ENCODE measurements at places on chromosomes 4 and X.

DNA sequence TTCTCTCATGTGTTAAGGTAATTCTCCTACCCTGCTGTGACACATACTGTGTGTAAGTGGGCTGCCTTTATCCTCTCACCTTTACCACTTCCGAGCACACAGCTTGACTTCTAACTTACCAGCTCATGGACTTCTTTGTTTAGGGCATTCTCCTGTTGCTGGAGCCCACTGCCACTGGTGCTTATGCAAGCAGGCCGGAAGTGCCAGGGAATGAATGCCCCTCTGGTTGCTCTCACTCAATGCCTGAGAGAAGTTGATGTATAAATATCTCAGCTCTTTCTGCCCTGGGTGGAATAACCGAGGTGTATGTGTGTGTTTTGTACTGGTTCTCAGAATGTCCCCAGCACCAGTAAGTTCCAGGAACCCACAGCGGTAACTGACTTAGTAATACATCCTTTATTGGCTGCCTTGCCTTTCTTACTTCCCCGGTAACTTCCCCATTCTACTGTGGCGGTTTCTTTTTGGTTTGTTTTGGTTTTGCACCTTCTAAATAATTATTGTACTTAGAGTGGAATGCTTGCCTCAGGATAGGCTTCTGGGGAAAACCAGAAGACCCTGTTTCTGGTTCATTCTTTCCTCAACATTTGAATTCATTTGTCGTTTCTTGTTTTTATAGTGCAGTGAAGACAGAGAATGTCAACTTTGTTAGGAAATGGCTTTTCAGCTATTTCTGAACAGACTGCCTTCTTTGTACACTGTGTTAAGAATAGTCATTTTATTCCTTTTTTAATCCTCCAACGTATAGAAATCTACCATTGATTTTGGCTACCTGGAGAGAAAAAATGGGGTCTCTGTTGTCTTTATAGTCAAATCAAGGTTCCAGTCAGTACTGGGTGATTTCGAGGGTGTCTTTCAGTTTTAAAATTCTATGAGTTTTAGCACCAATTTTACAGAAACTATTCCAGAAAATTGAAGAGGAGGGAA is 45.4 kb downstream of the CXorf58 start:
- peak; percentile 73 for DNase-seq

GRCh38 chrX:153450949-153451277 is 5.1 kb upstream of the TREX2 start:
- DNase-seq = no peak

DNA sequence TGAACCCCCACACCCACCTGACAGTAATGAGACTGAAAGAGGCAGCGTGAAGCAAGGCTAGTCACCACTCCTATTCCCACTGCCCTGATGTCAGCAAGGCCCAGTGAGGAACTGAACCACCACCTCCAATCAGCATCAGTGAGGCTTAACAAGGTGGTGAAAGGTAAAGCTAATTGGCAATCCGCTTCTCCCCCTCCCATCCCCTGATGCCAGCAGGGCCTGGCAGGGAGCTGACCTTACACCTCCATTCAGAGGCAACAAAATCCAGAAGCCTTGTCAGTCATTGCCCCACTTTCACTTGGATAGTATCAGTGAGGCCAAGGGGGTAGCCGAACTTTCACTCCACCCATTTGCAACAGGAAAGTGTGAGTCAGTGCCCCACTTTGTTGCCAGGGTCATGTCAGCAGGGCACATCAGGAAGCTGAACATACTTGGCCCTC is 60.8 kb downstream of the AWAT2 start:
- no peak for DNase-seq

DNA sequence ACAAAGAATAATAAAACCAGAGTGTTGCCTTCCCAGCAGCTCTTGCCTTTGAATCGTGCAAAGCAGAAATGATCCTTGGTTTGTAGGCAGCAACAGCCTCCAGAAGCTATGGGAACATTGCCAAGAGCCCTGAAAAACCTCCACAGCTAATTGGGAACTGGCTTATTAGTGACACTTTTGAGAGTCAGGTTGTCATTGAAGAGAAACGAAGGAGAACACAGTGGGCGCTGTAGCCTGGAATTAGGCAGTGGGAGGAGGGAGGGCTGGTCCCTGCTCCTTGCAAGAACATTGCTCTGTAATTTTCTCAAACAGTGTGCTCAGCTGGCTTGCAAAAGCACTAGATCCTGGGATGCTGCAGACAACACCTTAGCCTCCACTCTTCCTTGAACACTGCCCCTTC is 331.5 kb upstream of the EMCN start:
- no peak for DNase-seq

DNA sequence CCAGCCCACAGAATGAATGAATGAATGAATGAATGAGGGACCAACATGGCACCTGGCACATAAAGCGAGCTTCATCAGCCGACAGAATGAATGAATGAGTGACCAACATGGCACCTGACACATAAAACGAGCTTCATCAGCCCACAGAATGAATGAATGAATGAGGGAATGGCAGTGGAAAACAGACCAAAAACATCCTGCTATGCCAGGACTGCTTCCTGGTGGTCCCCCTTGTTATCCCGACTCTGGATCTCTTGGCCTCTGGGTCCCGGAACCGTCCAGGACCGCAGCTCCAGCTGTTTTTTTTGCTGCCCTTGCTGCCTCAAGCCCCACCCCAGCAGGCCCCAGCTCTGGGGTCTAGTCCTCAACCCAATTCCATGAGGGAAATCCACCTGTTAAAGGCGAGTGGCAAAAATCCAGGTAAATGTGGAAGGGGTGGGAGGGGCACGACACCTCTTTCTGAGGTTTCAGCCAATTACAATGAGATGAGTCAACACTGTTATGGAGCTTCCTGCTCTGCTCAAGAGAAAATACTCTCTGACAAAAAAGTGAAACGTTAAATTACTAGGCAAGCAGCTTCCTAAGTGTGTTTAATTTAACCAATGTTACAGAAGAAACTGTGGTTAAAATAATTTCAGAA is 72.0 kb upstream of the MTNR1A start:
- DNase-seq = no peak

Data from K562 (cell line).